ENCODE measurements at places on chromosomes 5 and 9.

DNA sequence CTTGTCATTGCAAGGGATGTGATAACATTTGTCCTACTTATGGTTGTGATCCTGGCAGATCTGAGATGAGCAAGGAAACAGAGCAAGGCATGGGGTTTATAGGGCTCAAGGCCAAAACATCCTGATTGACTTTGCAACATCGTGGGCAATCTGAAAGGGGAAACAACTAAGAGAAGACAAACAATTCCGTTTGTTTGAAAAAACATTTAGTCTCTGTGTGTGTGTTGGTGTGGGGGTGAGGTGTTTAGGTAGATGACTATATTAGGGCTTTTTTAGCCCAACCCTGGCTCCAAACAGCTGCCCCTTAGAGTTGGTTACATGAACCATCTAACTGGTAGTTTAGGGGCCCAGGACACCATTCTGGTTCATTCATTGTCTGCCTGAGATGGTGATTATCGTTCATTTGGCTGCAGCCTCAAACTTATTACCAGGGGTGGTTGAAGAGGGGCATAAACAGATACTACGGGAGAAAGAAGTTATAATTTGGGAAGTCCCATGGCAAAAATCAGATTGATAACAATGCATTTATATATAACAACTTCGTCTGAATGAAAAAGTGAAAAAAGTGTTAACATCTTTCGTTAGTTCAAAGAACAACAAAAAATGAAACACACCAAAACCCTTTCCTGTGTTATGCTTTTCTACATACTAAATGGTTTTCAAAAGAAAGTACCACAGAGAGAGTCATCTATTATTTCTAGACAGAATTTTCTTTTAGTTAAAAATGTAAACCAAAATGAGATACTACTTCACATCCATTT lies 5.7 kb downstream of the FYB1 start:
- DNase-seq: no peak

GRCh38 chr9:136686794-136687711 lies at the start of gene AGPAT2:
Gene AGPAT2 (minus strand): TSS chr9:136687457. CDS start chr9:136687357, 100 bp downstream.
- DNase-seq: peak; percentile 56

DNA sequence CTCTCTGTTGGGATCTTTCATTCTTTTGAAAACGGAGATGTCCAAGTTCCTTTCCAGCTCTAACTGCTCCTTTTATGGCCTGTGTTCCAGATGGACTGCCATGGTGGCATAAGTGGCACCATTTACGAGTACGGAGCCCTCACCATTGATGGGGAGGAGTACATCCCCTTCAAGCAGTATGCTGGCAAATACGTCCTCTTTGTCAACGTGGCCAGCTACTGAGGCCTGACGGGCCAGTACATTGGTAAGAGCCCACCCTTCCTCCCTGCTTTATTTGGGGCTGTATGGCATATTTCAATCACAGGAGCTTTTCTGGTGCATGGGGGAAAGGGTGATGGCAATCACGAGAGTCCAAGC lies 4.8 kb downstream of the GPX3 start:
- DNase-seq: no peak

DNA sequence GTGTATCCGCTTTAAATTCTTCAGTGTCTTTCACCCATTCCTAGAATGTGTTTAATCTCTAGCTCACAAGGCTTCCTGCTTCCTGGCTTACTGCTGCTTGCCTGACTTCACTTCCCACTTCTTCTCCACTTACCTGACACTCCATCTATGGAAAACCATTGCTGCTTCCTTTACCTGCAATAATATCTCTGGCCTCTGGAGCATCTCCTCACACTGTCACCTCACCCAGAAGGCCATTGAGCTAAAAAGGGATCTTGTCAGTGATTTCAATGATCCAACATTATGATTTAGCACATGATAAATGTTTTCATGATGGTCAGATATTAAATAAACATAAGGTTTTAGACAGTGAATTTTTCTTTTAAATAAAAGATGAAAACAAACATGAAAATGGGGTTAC lies 281.1 kb downstream of the MRPS30 start:
- no peak for DNase-seq

- no peak for DNase-seq
Measured at GRCh38 chr5:1429066-1429465, 16.2 kb downstream of the SLC6A3 start.

DNA sequence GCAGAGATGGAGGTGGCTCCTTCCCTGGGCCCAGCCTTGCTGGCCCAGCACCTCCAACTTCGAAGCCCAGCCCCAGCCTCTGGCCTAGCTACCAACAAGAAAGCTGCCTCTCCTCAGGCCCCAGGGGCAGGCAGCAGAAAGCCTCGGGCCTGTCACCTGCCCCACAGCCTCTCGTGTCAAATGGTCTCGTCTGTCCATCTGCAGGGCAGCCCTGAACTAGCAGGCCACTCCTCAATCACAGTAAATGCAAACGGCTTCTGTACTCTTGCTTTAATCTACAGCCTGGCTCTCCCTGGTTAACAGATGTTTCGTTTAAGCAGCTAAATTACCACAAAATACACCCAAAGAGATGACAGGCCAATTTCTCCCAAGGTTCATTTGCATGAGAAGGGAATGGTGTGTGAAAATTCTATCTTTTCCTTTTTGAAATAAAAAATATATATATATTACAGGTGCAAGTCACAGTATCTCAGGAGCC lies 21.5 kb downstream of the VAV2 start:
- DNase-seq: no peak

DNA sequence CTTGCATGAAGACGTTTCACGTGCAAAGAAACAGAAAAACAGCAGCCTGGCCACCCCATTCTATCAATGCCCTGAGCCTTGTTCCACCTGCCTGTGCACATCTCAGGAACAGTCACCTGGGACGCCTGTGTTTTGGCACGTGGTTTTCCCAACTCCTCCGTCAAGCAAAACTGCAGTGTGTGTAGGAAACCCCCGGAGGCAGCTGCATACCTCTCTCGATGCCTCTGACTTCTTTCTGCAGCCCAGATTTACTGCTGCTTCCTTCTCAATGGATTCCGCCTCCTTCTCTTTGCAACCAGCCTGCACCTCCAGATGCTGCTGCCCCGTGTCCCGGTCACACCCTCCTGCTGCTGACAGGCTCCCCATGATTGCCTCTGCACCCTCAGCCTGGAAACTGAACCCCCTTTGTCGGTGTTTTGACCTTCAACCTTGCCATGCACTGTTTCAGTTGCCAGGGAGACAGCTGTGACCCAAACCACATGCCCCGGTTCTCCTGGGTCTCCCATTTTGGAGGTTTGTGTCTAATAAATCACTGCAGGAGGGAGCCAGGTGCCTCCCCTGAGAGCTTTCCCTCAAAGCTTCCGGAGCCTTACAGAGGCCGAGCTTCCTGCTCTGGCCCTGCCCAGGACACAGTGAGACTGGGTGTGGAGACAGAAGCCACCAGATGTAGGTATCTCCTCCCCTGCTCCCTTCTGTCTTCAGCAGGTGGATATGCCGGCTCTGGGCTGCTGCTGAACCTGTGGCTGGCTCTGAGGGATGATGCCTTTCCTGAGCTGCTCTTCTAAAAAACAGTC lies 395.5 kb upstream of the IRX1 start:
- no peak for DNase-seq

DNA sequence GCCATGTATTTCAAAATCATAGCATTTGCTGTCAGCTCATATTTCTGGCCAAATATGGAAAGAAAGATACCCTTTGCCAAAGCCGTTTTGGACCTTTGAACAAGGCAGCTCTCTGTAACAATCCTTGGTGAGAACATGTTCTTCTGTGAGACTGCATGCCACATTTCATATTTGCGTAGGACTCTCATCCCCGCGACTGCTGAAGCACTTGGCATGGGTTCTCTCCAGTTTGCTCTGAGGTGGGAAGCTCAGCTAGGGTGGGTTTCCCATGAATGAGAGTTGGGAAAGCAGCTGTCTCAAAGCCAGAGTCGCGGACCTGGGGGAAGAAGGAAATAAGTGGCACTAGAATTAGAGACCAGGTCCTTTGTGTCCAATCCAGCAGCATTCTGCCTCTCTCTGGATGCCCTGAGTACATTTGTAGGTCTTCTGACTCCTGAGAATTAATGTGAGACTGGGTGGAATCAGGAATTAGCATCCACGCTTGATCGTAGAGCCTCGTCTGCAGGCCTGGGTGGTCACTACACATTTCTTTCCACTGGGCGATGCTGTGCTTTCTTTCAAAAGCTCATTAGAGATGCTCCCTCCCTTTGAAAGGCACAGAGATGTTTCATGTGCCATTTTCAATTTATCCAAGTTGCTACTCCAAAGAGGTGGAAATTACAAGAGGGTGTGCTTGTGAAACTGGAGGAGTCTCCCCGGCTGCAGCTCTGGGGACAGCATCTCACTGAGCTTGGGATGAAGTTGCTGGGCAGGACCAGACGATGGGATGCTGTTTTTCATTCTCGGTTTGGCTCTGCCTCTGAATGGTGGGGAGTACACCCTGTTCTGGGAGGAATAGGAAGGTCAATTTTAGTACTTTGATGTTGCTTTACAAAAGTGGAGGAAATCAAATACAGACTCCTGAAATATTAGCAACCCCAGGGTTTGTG lies 197.2 kb downstream of the GADD45G start:
- no peak for DNase-seq

GRCh38 chr9:105887679-105888078 lies 193.3 kb downstream of the TMEM38B start:
- no peak for DNase-seq

DNA sequence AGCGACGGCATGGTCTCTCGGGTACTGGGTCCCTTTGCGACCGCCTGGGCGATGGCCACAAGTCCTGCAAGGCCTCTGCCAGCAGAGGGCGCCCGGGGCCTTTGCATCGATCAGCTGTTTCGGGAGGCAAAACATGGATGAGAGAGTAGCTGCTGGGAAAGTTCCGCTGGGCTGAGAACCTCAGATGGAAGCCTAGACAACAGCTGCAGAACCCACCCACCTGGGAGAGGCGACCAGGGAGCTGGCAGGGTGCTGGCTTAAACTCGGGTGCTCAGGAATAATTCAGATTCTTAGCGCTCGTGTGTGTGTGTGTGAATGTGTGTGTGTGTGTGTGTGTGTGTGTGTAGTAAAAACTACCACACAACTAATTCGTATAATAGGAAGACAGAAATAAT lies 50.0 kb downstream of the TRIM32 start:
- DNase-seq: peak; percentile 9

GRCh38 chr5:9502050-9502834 lies 43.6 kb downstream of the SEMA5A start:
- DNase-seq: no peak

DNA sequence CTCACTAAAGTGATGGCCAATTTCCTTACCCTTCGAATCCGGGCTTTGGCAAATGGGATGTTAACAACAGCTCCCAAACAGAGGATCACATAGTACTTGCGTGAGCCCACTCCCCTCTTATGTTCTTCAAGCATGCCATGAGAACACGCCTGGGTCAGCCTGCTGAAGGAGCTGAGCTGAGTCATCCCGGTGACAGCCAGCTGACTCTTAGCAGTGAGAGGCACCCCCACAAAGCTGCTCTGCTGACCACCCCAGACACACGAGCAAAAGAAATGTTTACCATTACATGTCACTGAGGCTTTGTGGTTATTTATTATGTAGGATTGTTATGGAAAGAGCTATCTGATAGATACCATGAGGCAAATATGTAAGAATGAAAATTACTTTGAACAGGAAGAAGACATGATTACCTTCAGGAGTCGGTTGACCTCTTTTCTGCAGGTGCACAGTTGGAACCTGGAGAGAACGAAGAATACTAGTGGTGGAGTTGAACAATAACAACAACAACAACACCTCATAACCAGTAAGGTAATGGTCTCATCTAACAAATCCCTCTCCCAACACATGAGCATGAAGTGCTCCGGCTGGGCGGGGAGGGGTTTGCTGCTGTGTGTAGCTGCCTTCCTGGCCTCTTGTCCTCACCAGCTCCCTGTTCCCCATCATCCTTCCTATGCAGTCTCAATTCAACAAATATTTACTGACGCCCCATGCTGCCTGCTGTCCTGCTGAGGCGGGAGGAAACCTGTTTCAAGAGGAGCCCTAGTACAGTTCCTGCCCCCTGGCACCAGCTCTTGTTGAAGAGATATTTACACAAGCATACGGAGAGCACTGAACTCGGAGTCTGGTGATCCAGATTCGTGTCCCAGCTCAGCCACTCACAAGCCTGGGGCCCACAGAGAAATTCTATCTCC lies 69.4 kb upstream of the LHFPL2 start:
- no peak for DNase-seq

GRCh38 chr5:107469485-107470294 lies 201.0 kb downstream of the EFNA5 start:
- no peak for DNase-seq

DNA sequence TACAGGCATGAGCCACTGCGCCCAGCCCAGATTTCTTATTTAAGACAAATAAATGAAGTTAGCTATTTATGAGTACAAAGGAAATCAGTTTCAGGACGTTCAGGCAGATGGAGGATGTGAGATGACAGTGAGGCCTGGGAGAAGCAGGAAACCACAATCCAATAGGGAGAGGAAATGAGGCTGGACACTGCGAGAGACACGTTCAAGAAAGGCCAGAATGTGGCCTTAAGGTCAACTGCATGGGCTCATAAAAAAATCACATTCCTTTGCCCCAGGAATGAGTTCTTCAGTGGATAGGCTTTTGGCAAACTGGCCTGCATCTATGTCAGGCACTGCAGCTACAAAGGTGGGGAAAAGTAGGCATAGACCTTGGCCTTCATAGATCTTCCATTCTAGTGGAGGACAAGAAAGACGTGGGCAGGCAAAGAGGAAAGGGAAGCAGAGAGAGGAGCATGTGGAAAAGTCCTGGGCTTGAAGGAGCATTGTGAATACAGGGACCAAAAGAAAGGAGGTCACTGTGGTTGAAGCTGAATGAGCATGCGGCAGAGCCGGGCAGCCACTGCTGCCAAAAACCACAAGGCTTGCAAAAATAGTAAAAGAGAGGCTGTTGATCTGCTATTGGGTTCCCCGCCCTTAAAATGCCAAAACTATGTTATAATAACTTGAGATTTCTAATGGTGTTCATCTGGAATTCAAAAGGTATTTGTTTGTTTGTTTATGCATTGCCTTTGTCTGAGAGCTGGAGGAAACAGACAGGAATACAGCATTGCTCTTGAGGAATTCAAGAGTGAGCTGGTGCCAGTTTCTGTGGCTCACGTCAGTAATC lies 133.0 kb downstream of the GNA14 start:
- no peak for DNase-seq

GRCh38 chr9:93513606-93514005 lies 60.2 kb upstream of the FAM120AOS start:
- no peak for DNase-seq

GRCh38 chr5:140219068-140219991 lies 44.3 kb downstream of the CYSTM1 start:
- no peak for DNase-seq

- peak; percentile 38 for DNase-seq
Measured at GRCh38 chr5:68285851-68286611, 70.5 kb downstream of the PIK3R1 start.

GRCh38 chr9:131590449-131590848 lies 45.1 kb downstream of the PRRT1B start:
- DNase-seq: no peak

All from activated CD4-positive, alpha-beta T cell treated with anti-CD3 and anti-CD28 coated beads for 4 hours (primary cell).